ENCODE measurements at places on chromosomes 1 and 21.

DNA sequence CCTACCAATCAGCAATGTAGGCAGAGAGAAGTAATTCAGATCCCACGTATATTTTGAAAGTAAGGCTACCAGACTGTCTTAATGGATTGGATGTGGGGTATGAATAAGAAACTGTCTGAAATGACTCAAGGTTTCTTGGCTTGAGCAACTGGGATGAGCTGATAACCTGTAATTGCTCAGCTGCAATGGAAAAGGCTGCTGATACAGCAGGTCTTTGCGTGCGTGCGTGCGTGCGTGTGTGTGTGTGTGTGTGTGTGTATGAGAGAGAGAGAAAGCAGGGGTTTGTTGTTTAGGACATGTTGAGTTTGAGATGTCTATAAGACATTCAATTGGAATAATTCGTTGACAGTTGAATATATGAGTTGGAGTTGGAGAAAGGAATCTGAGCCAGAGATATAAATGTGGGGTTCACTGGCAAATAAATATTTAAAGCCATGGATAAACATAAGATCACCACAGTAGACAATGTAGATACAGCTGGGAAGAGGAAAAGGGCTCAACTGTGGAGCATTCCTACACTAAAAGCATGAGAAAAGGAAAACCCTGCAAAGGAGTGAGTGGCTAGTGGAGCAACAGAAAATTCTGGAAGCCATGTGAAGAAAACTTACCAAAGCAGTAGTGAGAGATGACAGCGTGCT lies 72.9 kb downstream of the UCHL5 start:
- peak; percentile 60 for DNase-seq

DNA sequence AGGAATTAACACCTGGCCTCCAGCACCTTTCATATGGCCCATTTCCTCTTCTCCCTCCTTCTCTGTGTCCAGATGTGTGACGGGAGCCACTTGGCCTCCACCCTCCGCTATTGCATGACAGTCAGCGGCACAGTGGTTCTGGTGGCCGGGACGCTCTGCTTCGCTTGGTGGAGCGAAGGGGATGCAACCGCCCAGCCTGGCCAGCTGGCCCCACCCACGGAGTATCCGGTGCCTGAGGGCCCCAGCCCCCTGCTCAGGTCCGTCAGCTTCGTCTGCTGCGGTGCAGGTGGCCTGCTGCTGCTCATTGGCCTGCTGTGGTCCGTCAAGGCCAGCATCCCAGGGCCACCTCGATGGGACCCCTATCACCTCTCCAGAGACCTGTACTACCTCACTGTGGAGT lies 5.6 kb downstream of the TMEM61 start:
- no peak for DNase-seq

DNA sequence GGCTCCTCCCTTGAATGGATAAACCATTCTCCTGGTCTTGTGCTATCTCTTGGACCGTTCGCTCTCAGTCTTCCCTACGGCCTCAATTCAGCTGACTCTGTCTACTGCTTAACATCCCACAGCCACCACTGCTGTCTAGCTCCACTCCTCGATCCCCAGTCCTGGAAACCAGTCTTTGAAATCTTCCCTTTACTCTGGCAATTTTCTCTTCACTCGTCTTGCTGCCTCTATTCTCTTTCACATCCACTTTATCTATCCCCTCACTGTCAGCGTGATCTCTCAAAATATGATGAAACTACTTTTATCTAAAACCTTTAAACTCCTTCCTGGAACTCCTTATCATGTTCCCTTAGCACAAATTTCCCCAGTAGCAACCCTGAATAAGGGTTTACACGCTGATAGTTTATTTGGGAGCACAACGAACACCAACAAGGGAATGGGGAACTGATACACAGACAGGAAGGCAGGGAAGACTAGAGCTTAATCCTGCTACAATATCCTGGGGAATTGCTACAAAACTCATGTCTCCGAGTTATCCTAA lies 131.6 kb upstream of the SAMSN1 start:
- DNase-seq = peak; percentile 57

GRCh38 chr1:181513786-181514297 lies 30.5 kb downstream of the CACNA1E start:
- no peak for DNase-seq

- DNase-seq = peak; percentile 29
Measured at GRCh38 chr1:102970496-102971078, 137.7 kb downstream of the COL11A1 start.

GRCh38 chr1:234938135-234938534 lies 190.5 kb downstream of the TOMM20 start:
- DNase-seq = no peak

DNA sequence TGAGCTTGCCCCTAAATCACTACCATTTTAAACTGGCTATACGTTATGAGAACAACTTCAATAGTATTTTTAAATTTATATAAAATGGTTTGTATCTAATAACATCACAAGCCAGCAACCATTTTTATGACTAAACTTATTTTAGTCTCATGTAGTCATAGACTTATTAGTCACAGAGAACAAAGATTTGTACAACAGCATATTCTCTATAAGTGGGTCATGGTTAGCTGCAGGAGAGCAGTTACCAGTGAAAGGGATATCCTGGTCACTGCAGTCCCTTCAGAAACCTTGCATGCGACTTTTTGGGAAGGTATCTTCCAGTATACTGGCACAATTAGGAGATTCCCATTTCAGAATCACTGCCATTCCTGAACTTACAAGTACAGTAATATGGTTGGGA lies 90.0 kb downstream of the HFM1 start:
- DNase-seq = no peak

- no peak for DNase-seq
Measured at GRCh38 chr1:232673256-232673655, 43.3 kb upstream of the SIPA1L2 start.

DNA sequence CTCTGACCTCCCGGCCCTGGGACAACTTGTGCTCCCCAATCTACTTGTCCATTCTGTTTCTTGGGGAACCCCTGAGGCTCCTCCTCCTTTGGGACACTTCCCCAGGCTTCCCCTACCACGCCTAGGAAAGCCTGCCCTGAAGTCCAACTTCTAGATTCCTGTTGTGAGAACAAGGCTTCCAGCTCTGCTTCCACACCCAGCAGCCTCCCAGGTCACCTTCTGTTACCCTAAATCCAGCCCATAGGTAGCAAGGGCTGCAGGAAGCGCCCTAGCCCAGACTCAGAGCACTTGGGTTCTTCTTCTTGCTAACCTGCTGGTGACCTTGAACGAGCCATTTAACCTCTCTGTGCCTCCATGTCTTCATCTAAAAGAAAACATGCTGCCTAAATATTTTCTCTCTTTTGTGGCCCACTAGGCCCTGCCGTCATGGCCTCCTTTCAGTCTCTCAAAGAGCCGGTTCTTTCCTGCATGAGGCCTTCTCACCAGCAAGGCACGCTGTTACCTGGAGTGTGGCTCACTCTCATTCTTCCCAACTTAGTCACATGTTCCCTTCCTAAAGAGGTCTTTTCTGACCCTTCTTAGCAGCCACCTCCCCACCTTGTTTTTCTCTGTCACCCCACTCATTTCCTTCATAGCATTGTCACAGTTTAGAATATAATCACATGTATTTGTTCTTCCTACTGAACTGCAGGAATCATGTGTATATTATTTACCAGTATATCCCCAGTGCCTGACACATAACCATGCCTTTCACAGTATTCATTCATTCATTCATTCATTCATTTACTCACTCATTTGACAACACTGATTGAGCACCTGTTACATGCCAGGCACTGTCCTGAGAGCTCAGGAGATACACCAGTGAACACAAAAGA lies 1.4 kb downstream of the CAPN2 start:
- no peak for DNase-seq

GRCh38 chr21:46456750-46457149 lies 1.9 kb upstream of the DIP2A start:
- DNase-seq = no peak

- DNase-seq = no peak
Measured at GRCh38 chr21:36704958-36705678, 6.2 kb downstream of the SIM2 start.

- DNase-seq = no peak
Measured at GRCh38 chr1:228554107-228554506, 66.9 kb downstream of the RNF187 start.

- DNase-seq = peak; percentile 6
Measured at GRCh38 chr1:235749755-235750300, 100.2 kb upstream of the GNG4 start.

DNA sequence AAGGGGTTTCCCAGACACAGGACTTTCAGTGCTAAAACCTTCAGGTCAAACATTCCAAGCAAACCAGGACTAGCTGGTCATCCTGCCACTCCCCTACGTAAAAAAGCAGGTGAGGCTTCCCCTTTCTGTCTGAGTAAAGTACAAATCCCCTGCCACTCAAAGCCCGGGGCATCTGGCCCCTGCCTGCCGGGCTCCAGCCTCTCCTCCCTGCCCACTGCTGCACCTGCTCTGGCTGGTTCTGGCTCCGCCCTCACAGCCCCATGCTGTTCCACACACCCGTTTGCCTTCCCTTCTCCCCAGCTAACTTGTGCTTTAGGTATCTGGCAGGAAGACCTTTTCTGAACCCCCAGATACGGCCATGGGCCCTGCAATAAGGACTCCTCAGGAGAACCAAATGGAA lies 23.3 kb upstream of the S100A7 start:
- no peak for DNase-seq

DNA sequence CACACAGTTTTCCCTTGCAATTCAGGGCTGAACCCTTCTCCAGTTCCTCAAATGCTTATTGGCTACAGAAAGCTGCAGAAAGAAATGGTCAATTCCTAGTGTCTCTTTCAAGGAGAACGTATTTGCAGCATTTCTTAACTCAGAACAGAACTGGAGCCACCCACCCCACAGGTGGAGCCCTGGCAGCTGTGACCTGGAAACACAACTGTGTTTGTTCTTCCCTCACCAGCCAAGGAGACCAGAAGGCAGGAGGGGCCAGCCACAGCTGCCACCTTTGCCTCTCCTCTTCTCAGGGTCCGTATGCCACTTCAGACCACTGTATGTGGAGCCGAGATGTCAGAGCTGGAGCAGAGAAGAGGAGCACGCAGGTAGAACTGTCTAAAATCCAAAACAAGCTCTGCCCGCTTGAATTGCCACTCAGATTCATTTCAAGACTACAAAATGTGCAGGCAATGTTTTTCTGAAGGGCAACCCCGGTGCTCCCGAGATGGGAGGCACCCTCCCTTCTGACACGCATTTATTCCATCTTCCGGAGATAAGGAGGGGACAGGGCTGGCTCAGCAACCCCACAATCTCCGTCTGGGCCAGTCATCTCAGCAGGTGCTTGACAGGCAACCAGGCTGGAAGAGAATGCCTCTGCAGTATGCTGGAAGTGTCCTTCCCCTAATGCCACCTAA lies 16.7 kb downstream of the CD247 start:
- no peak for DNase-seq

- no peak for DNase-seq
Measured at GRCh38 chr1:91711504-91712247, 174.3 kb downstream of the TGFBR3 start.

GRCh38 chr1:200258447-200259375 lies 151.1 kb downstream of the ZNF281 start:
- DNase-seq = peak; percentile 19

DNA sequence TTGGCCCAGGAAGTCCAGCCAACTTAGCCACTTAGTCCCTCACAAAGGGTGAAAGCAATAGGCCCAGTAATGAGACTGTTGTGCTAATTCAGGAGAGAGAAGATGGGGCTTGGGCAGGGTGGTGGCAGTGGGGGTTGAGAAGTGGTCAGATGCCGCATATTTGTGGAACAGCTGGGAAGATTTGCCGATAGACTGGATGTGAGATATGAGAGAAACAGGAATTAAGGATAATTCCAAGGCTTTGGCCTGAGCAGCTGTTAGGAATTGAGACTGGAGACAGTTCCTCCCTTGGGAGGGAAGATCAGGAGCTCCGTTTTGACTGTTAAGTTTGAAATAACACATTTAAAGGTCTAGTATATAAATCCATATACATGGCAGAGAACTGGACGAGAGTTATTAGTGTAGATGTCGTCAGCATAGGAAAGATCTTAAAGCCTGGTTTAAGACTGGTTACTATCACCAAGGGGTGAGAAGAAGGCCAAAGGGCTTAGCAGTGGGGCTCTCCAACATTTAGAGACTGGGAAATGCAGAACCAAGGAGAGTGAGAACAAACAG lies 323.7 kb upstream of the FAM78B start:
- DNase-seq = peak; percentile 92

GRCh38 chr1:115324649-115325420 lies 13.2 kb downstream of the NGF start:
- no peak for DNase-seq

DNA sequence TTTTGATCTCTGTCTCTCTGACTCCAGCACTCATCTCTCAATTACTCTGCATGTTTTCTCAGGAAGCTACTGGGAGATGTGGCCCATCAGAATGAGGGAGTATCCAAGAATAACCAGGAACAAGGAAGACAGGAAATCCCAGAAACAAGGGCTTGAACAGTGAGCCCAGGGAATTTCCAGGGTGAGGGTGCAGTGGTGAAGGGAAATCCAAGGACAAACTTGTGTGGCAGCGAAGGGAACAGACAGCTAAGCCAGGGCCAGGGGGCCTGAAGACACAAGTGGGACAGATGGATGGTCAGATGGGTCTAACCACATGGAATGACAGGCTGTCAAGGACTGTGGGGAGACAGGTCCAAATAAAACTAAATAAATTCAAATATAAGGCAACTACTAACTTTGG lies 121.8 kb upstream of the ERRFI1 start:
- no peak for DNase-seq

GRCh38 chr1:219813294-219813693 lies 115.1 kb downstream of the SLC30A10 start:
- DNase-seq = no peak

- peak; percentile 30 for DNase-seq
Measured at GRCh38 chr1:51792864-51793263, 85.7 kb downstream of the NRDC start.

DNA sequence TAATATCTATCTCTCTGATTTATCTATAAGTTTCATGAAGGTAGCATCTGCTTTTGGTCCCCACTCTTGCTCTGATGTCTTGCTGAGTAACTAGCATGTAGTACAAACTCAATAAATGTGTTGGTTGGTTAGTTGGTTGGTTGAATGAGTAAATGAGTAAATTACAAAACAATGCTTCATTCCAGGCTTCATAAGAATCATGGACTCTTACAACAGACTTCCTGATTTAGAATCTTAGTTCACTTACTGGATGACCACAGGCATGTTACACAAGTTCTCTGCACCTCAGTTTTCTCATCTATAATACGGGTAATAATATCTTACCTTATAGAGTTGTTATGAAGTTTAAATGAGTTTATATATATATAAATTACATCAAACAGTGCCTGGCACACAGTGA lies 98.6 kb downstream of the ZNF281 start:
- DNase-seq = no peak

All from umbilical cord (tissue), 2 donors.